Breast epithelium (tissue), 4 donors: ENCODE measurements at places on chromosomes 7 and 10. TPM values are rescaled to one million over a fixed set of nuclear protein-coding genes. Genes with fewer than 3 reads are reported as not detected.

DNA sequence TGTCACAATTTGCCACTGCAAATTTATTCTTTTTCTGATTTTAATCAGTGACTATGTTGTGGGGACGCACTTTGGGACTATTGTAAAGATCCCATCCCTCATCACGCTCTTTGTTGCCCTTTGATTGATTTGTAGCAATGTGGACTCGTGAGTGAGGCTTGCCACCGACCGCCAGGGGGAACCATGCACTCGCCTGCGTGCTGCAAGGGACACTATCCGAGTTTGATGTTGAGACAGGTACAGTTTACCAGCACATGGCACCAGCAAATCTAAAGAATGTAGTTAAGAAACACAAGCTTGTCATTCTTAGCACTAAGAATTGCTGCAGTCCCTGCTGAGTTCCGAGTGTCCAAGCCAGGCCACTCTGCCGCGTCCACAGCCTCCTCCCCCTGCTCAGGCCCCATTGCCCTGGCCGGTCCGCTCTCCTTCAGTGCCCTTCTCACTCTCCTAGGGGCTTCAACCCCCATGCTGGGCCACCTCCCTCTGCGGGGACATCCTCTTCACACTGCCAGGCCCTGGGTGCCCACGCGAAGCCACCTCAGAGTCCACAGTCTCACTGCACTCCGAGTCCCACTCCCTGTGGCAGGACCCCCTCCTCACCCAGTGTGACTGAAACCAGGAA, 2.0 kb upstream of the SFTPA2 start:
- peak; percentile 23 for DNase-seq
- H3K27ac ChIP-seq = no peak overlapping the region
- H3K4me3 ChIP-seq = no peak overlapping the region
- no peaks in the 10 kb centered on the region for H3K4me1 ChIP-seq

- H3K4me3 ChIP-seq = no peak overlapping the region
- DNase-seq = no peak
- H3K4me1 ChIP-seq = no peaks in the 10 kb centered on the region
- H3K27me3 ChIP-seq = no peaks in the 10 kb centered on the region
- no peaks in the 10 kb centered on the region for H3K36me3 ChIP-seq
Measured at GRCh38 chr10:61781969-61782403, 119.3 kb downstream of the CABCOCO1 start.

DNA sequence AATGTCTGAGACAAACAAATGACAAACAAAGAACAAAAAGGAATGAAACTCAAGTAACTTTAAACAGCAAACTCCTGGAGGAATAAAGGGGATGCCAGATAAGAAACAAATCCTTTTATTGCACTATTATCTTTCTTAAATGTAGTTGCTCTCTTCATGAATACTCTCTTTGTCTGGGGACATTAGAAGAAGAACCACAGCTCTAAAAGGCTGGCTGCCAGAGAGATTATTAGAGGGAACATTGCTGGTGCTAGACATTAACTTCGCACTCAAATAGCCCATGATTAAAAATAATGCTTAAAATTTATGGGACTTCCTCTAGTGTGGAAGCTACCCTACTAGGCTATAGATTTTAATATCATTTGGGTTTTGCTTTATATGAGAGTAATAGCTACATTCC, 1330.4 kb downstream of the XPNPEP1 start:
- no peaks in the 10 kb centered on the region for H3K36me3 ChIP-seq
- H3K4me1 ChIP-seq = no peaks in the 10 kb centered on the region
- H3K4me3 ChIP-seq = no peak overlapping the region

GRCh38 chr10:99658622-99659030, 683 bp upstream of the ENTPD7 start:
- H3K27ac ChIP-seq = peak overlapping the region; percentile 56
- peak overlapping the region; percentile 75 for H3K4me3 ChIP-seq
- peak; percentile 27 for DNase-seq
- H3K27me3 ChIP-seq = no peaks in the 10 kb centered on the region
- H3K4me1 ChIP-seq = no peaks in the 10 kb centered on the region

GRCh38 chr7:106012935-106013439, 49.9 kb downstream of the CDHR3 start:
- no peak overlapping the region for H3K27ac ChIP-seq
- H3K36me3 ChIP-seq = no peaks in the 10 kb centered on the region

- H3K36me3 ChIP-seq = no peaks in the 10 kb centered on the region
- no peak for DNase-seq
- H3K4me3 ChIP-seq = no peak overlapping the region
- no peaks in the 10 kb centered on the region for H3K4me1 ChIP-seq
- no peaks in the 10 kb centered on the region for H3K27me3 ChIP-seq
Measured at GRCh38 chr7:136104269-136104603, 127.1 kb upstream of the MTPN start.

- no peak for DNase-seq
- no peaks in the 10 kb centered on the region for H3K36me3 ChIP-seq
- no peaks in the 10 kb centered on the region for H3K27me3 ChIP-seq
- no peak overlapping the region for H3K27ac ChIP-seq
Measured at GRCh38 chr7:148260599-148260998, 330.0 kb upstream of the C7orf33 start.

DNA sequence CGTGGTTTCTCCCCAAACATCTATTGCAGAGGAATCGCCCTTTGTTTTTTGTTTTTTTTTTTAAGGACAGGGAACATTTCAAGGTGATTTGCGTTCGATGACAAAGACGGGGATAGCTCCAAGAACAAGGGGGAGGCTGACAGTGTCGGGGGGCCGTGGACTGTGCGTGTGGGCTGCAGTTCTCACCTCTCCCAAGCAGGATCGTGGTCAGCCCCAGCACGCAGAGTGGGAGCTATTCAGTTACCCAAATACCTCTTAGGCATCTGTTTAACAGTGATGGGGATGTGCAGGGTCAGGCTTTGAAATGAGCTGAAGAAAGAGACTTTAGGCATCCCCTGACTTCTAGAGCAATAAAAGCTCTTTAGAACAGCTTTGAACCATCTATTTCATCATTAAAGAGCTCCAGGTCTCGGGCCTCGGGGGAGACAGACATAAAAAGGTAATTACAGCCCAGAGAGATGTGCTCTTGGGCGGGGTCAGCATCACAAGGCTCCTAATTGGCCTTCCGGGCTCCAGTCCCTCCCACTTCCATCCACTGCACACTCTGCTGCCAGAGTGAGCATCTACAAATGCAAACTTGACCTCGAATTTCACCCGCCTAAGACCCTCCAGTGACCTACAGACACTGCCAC, 97.3 kb downstream of the MYL10 start:
- no peaks in the 10 kb centered on the region for H3K36me3 ChIP-seq
- no peak overlapping the region for H3K4me3 ChIP-seq
- H3K27me3 ChIP-seq = no peaks in the 10 kb centered on the region
- no peak overlapping the region for H3K27ac ChIP-seq

- H3K27ac ChIP-seq = peak overlapping the region; percentile 71
- no peaks in the 10 kb centered on the region for H3K27me3 ChIP-seq
- H3K4me3 ChIP-seq = no peak overlapping the region
- peaks cover 4% of the 10 kb centered on the region for H3K4me1 ChIP-seq
- DNase-seq = no peak
- H3K36me3 ChIP-seq = no peaks in the 10 kb centered on the region
Measured at GRCh38 chr7:17651863-17652385, 288.4 kb downstream of the SNX13 start.

GRCh38 chr7:114418117-114418516, 3.5 kb downstream of the FOXP2 start:
- no peaks in the 10 kb centered on the region for H3K4me1 ChIP-seq
- no peaks in the 10 kb centered on the region for H3K36me3 ChIP-seq
- no peaks in the 10 kb centered on the region for H3K27me3 ChIP-seq
- H3K4me3 ChIP-seq = no peak overlapping the region
- no peak overlapping the region for H3K27ac ChIP-seq

- H3K4me3 ChIP-seq = no peak overlapping the region
- no peak overlapping the region for H3K27ac ChIP-seq
- H3K4me1 ChIP-seq = no peaks in the 10 kb centered on the region
- H3K36me3 ChIP-seq = no peaks in the 10 kb centered on the region
Measured at GRCh38 chr7:24835643-24836042, 78.4 kb upstream of the GSDME start.

DNA sequence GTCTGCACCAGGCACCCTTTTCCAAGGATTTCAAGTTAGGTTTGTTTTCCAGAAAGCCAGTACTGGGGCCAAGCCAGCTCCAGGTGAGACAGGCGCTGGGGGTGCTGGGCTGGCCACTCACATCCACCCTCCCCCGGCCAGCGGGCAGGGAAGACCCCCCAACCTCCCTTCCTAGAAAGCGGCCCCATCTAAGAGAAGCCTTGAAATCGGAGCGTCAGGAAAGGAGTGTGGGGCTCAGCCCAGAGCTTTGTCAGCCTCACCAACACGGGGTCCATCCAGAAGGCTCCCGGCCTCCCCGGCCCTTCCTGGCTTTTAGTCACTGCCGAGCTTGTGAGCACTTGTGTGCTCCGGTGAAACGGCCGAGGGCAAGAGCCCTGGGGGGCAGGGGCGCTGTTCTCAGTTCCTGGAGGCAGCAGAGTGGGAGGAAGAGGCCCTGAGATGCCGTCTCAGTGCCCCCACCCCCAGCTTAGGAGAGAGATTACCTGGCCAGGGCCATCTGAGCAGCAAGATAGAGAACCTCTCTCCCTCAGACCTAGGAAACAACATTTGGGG, 39.6 kb downstream of the PDGFA start:
- no peaks in the 10 kb centered on the region for H3K27me3 ChIP-seq
- no peaks in the 10 kb centered on the region for H3K4me1 ChIP-seq
- no peak overlapping the region for H3K27ac ChIP-seq
- H3K4me3 ChIP-seq = no peak overlapping the region

- no peak overlapping the region for H3K27ac ChIP-seq
- H3K36me3 ChIP-seq = no peaks in the 10 kb centered on the region
- H3K27me3 ChIP-seq = peaks cover 13% of the 10 kb centered on the region
- no peak for DNase-seq
Measured at GRCh38 chr7:98836811-98837629, 32.8 kb downstream of the TMEM130 start.

- H3K4me3 ChIP-seq = no peak overlapping the region
- DNase-seq = no peak
- peaks cover 53% of the 10 kb centered on the region for H3K27me3 ChIP-seq
- H3K36me3 ChIP-seq = no peaks in the 10 kb centered on the region
- H3K4me1 ChIP-seq = peaks cover 8% of the 10 kb centered on the region
- H3K27ac ChIP-seq = no peak overlapping the region
Measured at GRCh38 chr7:30683816-30684215, 1.6 kb upstream of the CRHR2 start.

GRCh38 chr10:52956461-52956860, 183.9 kb upstream of the MBL2 start:
- no peak overlapping the region for H3K27ac ChIP-seq
- DNase-seq = no peak
- H3K27me3 ChIP-seq = no peaks in the 10 kb centered on the region
- H3K4me1 ChIP-seq = no peaks in the 10 kb centered on the region
- no peak overlapping the region for H3K4me3 ChIP-seq

DNA sequence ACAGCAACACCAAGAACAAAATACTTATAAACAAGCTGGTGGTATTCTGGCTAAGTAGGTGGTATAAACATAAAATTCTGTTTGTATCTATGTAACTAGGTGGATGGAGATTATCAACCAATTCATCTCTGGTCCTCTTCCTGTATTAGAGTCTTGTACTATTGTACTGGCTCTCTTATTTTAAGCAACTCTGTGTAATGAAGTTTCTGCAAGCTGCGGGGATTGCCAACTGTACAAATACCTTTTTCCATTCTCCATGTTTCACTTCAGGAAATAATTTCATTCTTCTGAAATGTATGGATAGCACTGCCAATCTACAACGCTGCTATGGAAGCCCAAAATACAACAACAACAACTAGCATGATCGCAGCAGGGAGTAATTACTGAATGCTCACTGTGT, 44.8 kb downstream of the JAZF1 start:
- H3K27ac ChIP-seq = no peak overlapping the region
- H3K4me3 ChIP-seq = no peak overlapping the region
- H3K4me1 ChIP-seq = no peaks in the 10 kb centered on the region

DNA sequence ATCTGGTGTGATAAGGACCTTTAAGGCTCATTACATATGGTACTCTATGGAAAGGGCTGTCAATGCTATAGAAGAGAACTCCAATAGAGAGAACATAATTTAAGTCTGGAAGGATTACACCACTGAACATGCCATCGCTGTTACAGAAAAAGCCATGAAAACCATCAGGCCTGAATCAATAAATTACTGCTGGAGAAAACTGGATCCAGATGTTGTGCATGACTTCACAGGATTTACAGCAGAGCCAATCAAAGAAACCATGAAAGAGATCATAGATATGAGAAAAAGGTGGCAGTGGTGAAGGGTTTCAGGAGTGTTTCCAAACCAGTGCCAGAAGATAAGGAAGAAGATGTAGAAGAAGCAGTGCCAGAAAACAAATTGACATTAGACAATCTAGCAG, 18.9 kb upstream of the GPR22 start:
- no peak for DNase-seq
- no peak overlapping the region for H3K4me3 ChIP-seq
- no peaks in the 10 kb centered on the region for H3K27me3 ChIP-seq
- H3K36me3 ChIP-seq = no peaks in the 10 kb centered on the region
- H3K27ac ChIP-seq = no peak overlapping the region

- no peak overlapping the region for H3K4me3 ChIP-seq
- no peaks in the 10 kb centered on the region for H3K36me3 ChIP-seq
- H3K4me1 ChIP-seq = no peaks in the 10 kb centered on the region
- H3K27me3 ChIP-seq = no peaks in the 10 kb centered on the region
- no peak overlapping the region for H3K27ac ChIP-seq
- DNase-seq = no peak
Measured at GRCh38 chr7:133354546-133355324, 101.9 kb downstream of the EXOC4 start.

The LRRD1 gene
- total RNA-seq = 0.16 TPM

The AOC1 gene
- not detected for total RNA-seq

The CUEDC2 gene
- 54.4 TPM for total RNA-seq

The NUTM2D gene
- 2.9 TPM for total RNA-seq

The TEX47 gene
- total RNA-seq = not detected

The ELOVL3 gene
- 0.88 TPM for total RNA-seq

The PNLIP gene
- total RNA-seq = not detected

The PAX4 gene
- total RNA-seq = not detected
